Hepatocyte (in vitro differentiated cells): ENCODE measurements at places on chromosomes 7 and 10.
A peak's percentile ranks its signal among the peaks of the same experiment; 100 is the strongest.

DNA sequence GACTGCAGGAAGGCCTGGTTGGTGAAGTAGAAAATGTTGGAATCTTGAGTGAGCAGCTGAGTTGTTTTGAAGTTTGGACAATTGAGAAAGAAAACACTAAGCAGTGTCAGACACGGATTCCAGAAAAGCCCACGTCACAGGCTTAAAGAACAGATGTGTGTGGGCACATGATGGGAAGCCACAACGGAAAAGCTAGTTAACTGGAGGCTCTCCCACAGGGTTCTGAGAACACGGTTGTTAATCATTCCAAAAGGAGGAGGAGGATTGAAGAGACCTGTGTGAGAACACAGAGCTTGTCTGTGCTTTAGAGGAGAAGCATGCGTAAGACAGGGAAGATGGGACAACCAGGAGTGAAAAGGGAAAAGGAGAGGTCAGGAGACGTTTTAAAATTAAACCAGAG lies 42.6 kb downstream of the SHH start:
- peak; percentile 69 for DNase-seq
- peak overlapping the region; percentile 88 for H3K27ac ChIP-seq
- no peaks in the 10 kb centered on the region for H3K27me3 ChIP-seq
- H3K4me3 ChIP-seq, result no peak overlapping the region

- no peak overlapping the region for H3K27ac ChIP-seq
- no peak for DNase-seq
- no peaks in the 10 kb centered on the region for H3K27me3 ChIP-seq
These were observed 33.8 kb downstream of the SPAG6 start for GRCh38 chr10:22379059-22379458.

- H3K36me3 ChIP-seq, result no peaks in the 10 kb centered on the region
- peak overlapping the region; percentile 61 for H3K27ac ChIP-seq
- peaks cover 32% of the 10 kb centered on the region for H3K4me1 ChIP-seq
- H3K27me3 ChIP-seq, result no peaks in the 10 kb centered on the region
These were observed 1.2 kb upstream of the LRMDA start for GRCh38 chr10:75430000-75430763.

DNA sequence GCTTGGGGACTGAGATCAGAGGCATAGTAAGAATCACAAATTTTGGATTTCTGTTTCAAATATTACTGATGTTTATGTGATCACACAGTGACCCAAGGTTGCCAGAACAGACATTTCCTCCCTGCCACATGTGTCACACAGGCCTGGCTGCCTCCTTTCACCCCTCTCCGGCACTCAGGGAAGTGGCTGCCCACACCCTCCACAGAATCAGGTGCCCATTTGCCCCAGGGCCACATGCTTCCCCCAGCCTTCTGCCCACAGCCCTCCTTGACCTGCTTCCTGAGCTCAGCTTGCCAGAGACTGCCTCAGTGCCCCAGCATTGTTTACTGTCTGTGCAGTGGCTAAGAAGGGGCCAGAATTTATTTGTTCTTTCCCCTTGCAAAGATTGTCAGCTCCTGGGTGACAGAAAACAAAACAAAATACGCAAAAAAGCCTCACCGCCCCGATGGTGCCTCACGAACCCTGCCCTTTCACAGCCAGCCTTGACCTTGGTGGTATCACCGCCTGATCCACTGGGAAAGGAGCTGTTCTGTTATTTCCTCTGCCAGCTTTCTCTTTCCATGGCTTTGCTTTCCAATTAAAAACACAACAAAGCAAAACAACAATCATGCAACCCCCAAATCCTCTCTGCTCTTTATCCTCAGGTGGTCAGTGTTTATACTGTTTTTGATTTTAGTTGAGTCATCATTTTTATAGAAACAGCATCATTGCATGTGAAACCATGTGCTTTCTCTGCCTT lies 52.8 kb downstream of the CHN2 start:
- no peaks in the 10 kb centered on the region for H3K36me3 ChIP-seq
- DNase-seq, result no peak
- H3K27me3 ChIP-seq, result no peaks in the 10 kb centered on the region
- H3K27ac ChIP-seq, result no peak overlapping the region
- no peaks in the 10 kb centered on the region for H3K4me1 ChIP-seq
- no peak overlapping the region for H3K4me3 ChIP-seq

DNA sequence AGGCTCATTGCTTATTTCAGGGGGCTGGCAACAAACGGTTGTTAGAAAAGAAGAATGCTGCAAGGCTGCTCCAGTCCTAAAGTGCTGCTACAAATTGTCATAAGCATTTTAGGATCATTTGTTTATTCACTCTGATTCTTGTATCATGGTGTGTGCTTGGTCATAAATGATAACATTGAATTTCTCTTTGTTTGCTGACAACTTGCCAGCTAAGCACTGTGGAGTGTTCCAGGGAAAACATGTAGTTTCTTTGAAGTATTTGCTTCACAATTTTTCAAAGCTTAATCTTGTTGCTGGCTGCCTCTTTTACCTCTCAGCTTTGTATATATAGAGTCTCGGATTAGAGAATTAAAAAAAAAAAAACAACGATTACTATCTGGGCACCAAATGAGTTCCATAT lies 263.0 kb downstream of the PHF14 start:
- DNase-seq, result no peak
- peaks cover 22% of the 10 kb centered on the region for H3K4me1 ChIP-seq
- H3K4me3 ChIP-seq, result no peak overlapping the region
- H3K27me3 ChIP-seq, result no peaks in the 10 kb centered on the region
- no peak overlapping the region for H3K27ac ChIP-seq
- H3K36me3 ChIP-seq, result no peaks in the 10 kb centered on the region

DNA sequence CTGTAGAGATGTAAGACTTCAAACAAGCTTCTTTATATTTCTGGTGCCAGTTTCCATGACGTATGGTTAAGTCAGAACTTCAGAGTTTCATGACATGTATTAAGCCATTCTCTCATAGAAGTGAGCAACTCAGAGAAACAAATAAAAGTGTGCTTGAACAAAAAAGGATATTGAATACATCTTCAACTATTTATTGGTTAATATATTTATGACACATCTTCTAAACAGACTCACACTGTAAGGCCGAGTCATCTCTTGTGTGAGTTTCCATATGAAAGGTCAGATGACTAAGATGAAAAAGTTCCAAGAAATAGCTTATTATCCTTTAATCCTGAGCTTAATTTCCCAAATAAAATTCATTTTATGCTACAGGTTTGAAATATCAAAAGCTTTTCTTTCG lies 105.5 kb upstream of the CSTF2T start:
- no peaks in the 10 kb centered on the region for H3K27me3 ChIP-seq
- no peak for DNase-seq
- H3K27ac ChIP-seq, result no peak overlapping the region
- no peaks in the 10 kb centered on the region for H3K36me3 ChIP-seq
- H3K4me1 ChIP-seq, result no peaks in the 10 kb centered on the region

DNA sequence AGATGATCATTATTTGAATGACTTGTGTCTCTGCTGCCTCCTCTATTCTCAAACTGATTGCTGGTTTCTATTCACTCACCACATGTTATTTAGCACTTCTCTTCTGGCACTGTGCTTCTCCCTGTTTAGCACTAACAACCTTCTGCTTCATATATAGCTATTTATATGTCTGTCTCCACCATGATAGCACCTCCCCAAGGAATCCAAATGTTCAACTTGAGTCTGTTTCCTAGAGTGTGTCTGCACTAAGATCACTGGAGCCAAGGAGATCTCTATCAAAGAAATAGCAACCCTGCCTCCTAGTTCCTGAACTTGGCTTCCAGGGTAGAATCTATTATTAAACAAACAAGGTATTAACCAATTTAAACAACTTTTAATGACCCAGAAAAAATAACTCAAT lies 104.5 kb downstream of the CYP26A1 start:
- H3K4me3 ChIP-seq, result no peak overlapping the region
- H3K36me3 ChIP-seq, result no peaks in the 10 kb centered on the region
- no peaks in the 10 kb centered on the region for H3K27me3 ChIP-seq
- H3K4me1 ChIP-seq, result peaks cover 14% of the 10 kb centered on the region

DNA sequence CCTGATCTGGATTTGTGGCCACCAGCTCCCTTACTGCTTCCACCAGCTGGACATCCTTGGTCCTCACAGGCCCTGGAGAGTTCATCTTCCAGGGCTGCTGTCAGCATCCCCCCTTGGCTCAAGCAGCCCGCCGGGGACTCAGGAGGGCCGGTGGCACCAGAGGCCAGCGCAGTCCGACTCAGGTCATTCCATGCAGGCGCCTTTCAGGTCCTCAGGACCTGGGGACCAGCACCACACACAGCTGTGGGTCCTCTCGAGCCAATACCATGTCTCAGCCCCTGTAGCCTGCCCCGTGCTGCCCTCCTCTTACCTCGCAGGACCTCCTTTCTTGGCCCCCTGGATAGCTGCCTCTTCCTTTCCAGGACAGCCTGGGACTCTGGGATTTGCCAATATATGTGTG lies 145.5 kb downstream of the BMS1 start:
- DNase-seq, result no peak
- no peaks in the 10 kb centered on the region for H3K4me1 ChIP-seq
- H3K4me3 ChIP-seq, result no peak overlapping the region
- H3K27ac ChIP-seq, result no peak overlapping the region

GRCh38 chr7:68087401-68087800 lies 1090.8 kb downstream of the TYW1 start:
- H3K4me3 ChIP-seq, result no peak overlapping the region
- DNase-seq, result no peak
- H3K27ac ChIP-seq, result no peak overlapping the region
- no peaks in the 10 kb centered on the region for H3K27me3 ChIP-seq
- H3K4me1 ChIP-seq, result no peaks in the 10 kb centered on the region

DNA sequence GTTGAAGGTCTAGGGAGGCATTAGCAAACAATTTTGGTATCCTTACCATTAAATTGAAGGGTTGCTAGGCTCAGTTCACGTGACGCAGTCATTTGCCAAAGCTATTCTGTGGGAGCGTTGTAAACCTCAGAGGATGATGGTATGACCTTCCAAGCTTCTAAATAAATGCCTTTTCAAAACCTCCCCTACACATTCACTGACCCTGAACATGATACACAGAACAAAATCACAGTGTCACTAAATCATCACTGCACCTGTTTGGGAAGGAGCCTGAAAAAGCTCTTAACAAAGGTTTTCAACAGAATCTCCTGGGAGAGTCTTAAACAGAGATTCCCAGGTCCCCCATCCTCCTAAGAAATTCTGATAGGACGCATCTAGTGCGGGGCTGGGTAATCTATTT lies 13.2 kb upstream of the CCDC172 start:
- H3K4me1 ChIP-seq, result no peaks in the 10 kb centered on the region
- H3K36me3 ChIP-seq, result no peaks in the 10 kb centered on the region
- DNase-seq, result no peak
- H3K4me3 ChIP-seq, result no peak overlapping the region
- no peak overlapping the region for H3K27ac ChIP-seq

DNA sequence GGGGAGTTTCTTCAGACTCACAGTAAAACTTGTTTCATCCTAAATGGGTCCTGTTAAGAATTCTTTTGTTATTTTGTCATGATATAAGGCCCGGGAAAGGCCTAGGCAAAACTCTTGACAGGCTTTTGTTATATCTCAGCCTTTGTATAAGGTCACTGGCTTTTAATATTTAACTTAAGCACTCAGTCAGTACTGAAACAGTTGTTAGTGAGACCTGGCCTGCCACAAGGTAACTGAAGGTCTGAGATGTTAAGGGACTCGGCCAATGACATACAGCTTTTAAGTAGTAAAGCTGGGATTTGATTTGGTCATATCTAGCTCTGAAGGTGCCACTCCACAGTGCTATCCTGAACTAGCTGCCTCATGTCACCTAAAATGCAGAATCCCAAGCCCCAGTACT lies 57.2 kb upstream of the STEAP4 start:
- no peaks in the 10 kb centered on the region for H3K36me3 ChIP-seq
- DNase-seq, result peak; percentile 16
- H3K27me3 ChIP-seq, result no peaks in the 10 kb centered on the region
- H3K4me3 ChIP-seq, result no peak overlapping the region

DNA sequence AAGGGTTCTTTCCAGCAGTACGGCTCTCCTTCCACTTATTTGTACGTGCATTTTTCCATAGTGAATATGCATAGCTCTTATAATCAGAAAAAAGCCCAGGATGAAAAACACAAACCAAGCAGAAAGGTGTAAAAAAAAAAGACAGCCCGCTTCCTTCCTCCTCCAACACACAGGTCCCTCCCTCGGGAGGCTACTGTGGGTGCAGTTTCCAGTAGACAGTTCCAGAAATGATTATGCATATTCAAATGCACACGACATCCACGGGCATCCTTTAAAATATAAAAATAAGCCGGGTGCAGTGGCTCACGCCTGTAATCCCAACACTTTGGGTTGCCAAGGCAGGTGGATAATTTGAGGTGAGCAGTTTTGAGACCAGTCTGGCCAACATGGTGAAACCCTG lies 59.9 kb downstream of the TNRC18 start:
- no peak for DNase-seq
- no peak overlapping the region for H3K4me3 ChIP-seq
- no peaks in the 10 kb centered on the region for H3K36me3 ChIP-seq
- H3K27me3 ChIP-seq, result no peaks in the 10 kb centered on the region

DNA sequence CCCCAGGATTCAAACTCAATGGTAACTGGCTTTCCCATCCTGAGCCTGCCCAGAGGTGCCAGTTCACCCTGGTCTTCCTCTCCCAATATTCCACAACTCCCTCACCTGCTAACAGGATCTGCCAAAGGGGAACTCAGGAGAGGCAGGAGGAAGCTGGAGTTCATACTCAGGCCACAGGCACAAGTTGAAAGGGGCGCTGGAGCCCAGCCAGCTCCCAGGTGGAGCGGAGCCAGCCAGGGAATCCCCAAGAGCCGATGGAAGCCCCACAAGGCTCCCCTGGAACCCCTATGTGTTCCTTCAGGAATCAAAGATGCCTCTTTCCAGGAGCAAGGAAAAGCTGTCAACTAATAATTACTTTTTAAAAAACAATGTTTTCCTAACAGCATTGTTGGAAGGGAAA lies 63.5 kb downstream of the SH3PXD2A start:
- peak overlapping the region; percentile 91 for H3K27ac ChIP-seq
- no peak overlapping the region for H3K4me3 ChIP-seq
- peaks cover 49% of the 10 kb centered on the region for H3K4me1 ChIP-seq
- DNase-seq, result no peak
- no peaks in the 10 kb centered on the region for H3K36me3 ChIP-seq
- no peaks in the 10 kb centered on the region for H3K27me3 ChIP-seq

GRCh38 chr7:155869784-155870076 lies 57.5 kb upstream of the SHH start:
- H3K4me3 ChIP-seq, result no peak overlapping the region
- H3K27me3 ChIP-seq, result no peaks in the 10 kb centered on the region
- DNase-seq, result no peak
- H3K27ac ChIP-seq, result no peak overlapping the region
- H3K4me1 ChIP-seq, result peaks cover 10% of the 10 kb centered on the region

- no peak overlapping the region for H3K4me3 ChIP-seq
- no peak overlapping the region for H3K27ac ChIP-seq
- no peaks in the 10 kb centered on the region for H3K27me3 ChIP-seq
- H3K4me1 ChIP-seq, result no peaks in the 10 kb centered on the region
- no peaks in the 10 kb centered on the region for H3K36me3 ChIP-seq
- peak; percentile 76 for DNase-seq
These were observed 9.3 kb upstream of the TET1 start for GRCh38 chr10:68550747-68551411.
